ENCODE measurements at places on chromosomes 1 and 21.

- no peak for DNase-seq
Observed at GRCh38 chr1:204289280-204289679, 70.4 kb downstream of the PLEKHA6 start.

- DNase-seq: no peak
Observed at GRCh38 chr21:26110715-26111114, 59.9 kb downstream of the APP start.

DNA sequence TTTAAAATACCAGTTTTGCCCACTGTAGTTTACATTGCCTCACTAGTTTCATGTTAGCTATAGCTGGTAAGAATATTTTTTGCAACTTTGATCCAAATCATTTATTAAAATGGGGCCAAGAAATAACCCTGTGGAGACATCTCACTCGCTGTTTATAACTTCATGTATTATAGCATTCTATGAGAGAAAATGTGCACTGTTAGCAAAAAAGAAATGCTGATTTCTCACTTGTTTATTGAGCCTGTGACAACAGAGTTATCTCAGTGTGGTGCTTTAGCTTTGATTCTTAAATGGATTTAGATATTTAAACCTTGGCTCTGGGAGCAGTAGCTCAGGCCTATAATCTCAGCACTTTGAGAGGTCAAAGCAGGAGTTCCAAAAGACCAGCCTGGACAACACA, 127.9 kb downstream of the PIK3R3 start:
- DNase-seq: no peak

- DNase-seq: no peak
Observed at GRCh38 chr1:17110555-17110926, 8.7 kb downstream of the PADI2 start.

Measured in stimulated activated CD8-positive, alpha-beta memory T cell treated with anti-CD3 and anti-CD28 coated beads, Interleukin-15, amount 100 ng/mL, for 48 hours (primary cell).